ENCODE measurements at places on chromosomes 4 and X.

GRCh38 chr4:6586715-6587325 is 11.8 kb downstream of the MAN2B2 start:
- no peak for DNase-seq

DNA sequence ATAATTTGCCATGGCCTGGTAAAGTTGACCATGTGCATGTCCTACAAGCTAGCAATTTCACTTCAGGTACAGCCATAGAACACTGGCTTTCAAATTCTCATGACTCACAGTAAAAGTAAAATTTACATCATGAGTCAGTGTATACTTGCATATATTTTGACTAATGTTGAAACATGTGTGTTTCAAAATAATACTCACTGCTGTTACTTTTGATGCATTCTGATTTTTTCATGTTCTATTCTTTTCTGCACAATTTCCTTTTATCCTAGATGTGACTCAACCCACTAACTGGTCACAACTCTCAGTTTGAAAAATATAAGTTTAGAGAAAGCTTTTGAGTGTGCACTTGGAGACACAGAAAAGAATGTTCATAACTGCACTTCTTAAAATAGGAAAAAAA is 365.7 kb downstream of the FGF13 start:
- DNase-seq = no peak

- DNase-seq = no peak
Observed at GRCh38 chr4:24795666-24796381, 451 bp downstream of the SOD3 start.

DNA sequence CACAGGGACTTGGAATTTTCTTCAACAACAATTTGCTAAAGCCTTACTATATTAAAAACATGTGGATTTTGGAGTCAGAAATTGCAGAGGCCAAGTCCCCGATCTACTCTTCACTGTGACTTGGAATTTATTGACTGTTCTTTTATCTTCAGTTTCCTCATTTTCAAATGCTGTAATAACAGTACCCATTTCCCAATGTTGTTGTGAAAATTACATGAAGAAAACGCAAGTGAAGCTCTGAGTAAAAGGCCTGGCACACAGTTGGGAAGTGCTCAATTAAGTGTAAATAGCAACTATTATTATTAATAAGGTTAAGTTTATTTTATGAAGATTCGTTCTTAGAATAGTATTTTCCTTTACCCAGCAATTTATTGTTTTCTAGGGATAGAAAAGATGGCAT is 15.7 kb downstream of the STBD1 start:
- no peak for DNase-seq

- no peak for DNase-seq
Observed at GRCh38 chr4:41661442-41662076, 87.0 kb downstream of the PHOX2B start.

DNA sequence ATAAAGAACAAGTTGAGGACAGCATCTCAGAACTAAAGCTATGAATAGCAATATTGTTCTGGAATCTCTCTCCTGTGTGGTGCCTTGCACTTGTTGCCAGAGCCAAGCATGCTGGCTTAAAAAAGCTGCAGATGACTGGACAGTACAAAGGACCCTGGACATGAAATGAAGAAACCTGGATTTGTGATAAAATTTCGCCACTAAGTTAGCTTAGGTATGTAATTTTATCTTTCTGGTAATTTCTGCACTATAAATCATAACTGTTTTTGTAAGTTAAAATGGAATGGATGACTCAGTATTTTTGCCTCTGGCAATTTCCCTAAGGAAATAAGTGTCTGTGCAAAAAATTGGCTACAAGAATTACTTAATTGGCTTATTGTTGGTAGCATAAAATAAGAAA is 317.2 kb downstream of the CAMK2D start:
- no peak for DNase-seq

DNA sequence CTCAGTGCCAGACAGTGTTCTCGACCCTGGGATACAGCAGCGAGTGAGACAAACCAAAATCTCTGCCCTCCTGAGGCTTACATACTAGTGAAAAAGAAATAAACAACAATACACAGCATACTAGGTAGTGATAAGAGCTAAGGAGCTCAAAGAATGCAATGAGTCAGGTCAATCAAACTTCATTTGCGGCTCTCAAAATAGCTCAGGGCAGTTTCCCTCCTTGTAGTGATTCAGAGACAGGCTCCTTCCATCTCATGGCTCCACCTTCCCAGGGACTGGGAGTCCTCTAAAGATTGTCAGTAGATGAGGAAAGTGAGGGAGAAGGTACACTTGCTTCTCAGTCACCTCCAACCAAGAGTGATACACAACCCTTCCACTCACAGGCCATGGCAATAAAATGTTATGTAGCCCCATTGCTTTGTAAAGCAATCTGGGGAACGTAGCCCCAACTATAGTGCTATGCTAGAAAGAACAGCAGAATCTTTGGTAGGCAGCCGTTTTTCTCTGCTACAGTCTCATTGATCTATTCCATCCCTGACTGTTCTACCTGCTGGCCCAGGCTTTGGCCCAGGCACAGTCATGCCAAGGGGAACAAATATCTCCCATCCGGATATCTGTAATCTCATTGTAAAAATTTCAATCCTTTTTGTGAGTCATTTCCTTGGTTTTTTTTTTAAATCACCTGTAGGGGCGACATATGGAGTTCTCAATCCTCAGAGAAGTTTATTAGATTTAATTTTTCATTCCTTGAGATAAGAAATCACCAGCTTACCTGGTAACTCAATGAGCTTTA is 183.1 kb upstream of the S100G start:
- no peak for DNase-seq

- DNase-seq = no peak
Observed at GRCh38 chr4:77045490-77045889, 30.3 kb downstream of the CCNI start.

- no peak for DNase-seq
Observed at GRCh38 chr4:130478406-130478805, 1382.5 kb downstream of the C4orf33 start.

- DNase-seq = no peak
Observed at GRCh38 chrX:85024044-85024443, 20.4 kb downstream of the APOOL start.

- DNase-seq = no peak
Observed at GRCh38 chr4:4658052-4658451, 116.2 kb upstream of the STX18 start.

GRCh38 chrX:140744085-140744484 is 34.5 kb downstream of the LINC00632 start:
- DNase-seq = no peak

GRCh38 chr4:57040510-57040909 is 61.8 kb downstream of the POLR2B start:
- DNase-seq = no peak

DNA sequence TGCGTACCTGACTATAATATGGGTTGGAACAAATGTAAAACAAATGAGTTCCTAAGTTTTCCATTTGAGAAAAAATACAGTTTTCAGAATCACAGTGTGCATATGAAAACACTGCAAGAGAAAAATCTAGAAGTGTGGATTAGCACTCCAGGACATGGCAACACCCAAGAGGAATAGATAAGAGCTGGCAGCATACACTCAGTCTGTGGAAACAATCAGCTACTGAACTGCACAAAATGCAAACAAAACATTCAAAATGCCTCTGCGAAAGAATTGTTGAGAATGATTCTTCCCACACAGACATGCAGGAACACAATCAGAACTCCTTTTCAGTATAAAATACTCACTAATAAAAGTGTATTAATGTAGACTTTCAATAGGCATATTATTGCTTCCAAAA is 39.9 kb downstream of the ATP8A1 start:
- no peak for DNase-seq

DNA sequence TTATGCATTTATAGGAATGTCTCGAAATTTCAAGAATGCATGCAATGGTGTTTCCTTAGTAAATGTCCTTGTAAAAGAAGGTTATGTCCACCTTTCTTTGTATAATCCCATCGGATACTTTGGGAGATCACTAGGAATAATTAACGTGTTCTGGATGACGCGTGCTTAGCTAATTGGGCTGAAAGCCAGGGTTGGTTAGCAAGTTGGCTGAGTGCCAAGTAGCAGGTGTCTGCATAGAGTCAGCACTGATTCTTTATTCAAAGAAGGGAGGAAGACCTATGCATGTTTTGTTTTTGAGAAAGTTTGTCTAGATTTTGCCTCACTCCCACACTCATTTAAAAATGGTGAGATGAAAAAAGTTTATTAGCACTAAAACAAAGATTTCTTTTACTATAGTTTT is 144.6 kb downstream of the SOX3 start:
- no peak for DNase-seq

DNA sequence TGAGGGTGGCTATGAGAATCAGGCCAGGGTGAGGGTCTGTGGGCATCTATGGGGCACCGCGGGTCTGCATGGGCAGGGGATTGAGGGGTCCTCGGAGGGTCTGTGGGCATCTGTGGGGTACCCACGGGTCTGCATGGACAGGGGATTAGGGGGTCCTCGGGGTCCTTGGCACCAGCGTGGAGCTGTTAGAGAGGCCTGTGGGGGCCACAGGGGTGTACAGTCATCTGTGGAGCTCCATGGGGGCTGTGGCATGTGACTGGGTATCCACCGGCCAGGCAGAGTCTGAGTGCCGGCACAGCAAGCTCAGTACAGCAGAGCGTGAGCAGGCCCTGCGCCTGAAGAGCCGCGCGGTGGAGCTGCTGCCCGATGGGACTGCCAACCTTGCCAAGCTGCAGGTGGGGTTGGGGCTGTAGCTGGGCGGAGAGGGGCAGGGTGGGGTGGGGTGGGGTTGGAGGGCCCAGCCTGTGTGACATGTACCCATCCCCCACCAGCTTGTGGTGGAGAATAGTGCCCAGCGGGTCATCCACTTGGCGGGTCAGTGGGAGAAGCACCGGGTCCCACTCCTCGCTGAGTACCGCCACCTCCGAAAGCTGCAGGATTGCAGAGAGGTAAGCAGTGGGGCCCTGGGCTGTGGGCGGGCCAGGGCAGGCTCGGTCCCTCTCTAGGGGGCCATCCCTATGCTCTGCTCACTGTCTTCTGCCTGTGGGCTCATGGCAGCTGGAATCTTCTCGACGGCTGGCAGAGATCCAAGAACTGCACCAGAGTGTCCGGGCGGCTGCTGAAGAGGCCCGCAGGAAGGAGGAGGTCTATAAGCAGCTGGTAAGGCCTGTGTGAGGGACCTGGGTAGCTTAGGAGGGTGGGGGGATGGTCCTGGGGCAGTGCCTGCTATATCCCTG is 12.9 kb downstream of the CCDC22 start:
- no peak for DNase-seq

GRCh38 chrX:37755025-37755424 is 24.8 kb upstream of the CYBB start:
- DNase-seq = no peak

- DNase-seq = no peak
Observed at GRCh38 chr4:6734165-6734786, 18.3 kb downstream of the BLOC1S4 start.

DNA sequence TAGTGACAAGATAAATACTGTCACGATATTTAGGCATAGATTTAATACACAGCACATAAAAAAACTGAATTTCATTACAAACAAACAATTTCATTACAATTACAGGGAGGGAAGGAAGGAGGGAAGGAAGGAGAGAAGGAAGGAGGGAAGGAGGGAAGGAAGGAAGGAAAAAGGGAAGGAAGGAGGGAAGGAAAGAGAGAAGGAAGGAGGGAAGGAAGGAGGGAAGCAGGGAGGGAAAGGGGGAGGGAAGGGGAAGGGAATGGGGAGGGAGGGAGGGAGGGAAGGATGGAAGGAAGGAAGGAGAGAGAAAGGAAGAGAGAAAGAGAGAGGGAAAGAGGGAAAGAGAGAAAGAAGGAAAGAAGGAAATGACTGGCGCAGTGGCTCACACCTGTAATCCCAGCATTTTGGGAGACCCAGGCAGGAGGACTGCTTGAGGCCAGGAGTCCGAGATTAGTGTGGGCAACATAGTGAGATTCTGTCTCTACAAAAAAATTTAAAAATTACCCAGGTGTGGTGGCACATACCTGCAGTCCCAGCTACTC is 64.6 kb downstream of the FBXW7 start:
- no peak for DNase-seq

DNA sequence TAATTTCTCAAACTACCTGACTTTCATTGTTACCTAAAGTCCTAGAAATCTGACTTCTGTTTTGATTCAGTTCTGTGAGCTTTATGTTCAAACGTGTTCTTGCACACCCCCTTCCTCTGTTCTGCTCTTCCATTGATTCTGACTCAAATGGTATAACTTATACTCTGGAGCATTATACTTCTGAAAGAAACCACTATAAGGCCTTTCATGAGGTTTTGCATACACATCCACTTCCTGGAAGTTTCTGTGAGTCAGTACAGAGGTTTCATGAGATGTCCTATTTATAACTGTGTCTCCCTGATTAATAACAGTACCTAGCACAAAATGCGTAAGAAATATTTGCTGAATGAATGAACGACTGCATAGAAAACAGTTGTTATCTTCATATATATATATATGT is 540.2 kb upstream of the CT83 start:
- no peak for DNase-seq

GRCh38 chr4:140448830-140449229 is 21.4 kb upstream of the CLGN start:
- DNase-seq = no peak

GRCh38 chr4:111572470-111572869 is 572.8 kb upstream of the FAM241A start:
- no peak for DNase-seq

- no peak for DNase-seq
Observed at GRCh38 chr4:183132081-183132480, 33.0 kb downstream of the WWC2 start.

- no peak for DNase-seq
Observed at GRCh38 chrX:31893525-31893924, 821.7 kb upstream of the FTHL17 start.

GRCh38 chr4:23878912-23879732 is 10.7 kb downstream of the PPARGC1A start:
- no peak for DNase-seq

DNA sequence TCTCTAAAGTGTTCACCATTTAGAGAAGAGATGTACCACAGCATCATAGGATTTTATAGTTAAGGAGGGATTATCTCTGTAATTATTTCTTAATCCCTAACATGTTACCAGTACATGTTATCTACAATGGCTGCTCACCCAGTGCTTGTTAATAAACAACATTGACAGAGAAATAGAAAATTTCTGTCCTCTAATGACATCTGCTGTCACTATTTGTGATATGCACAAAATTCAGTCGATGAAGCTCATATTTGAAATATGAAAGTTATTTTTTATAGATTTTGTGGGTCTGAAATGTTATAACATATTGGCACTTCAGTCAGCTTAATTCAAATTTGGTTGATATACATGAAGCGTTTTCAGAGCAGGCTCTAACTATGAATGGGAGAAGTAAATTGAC is 48.8 kb upstream of the GRXCR1 start:
- DNase-seq = no peak

GRCh38 chrX:45681891-45682290 is 481.2 kb upstream of the DIPK2B start:
- no peak for DNase-seq

GRCh38 chr4:186304866-186305505 is 39.0 kb downstream of the F11 start:
- no peak for DNase-seq

- no peak for DNase-seq
Observed at GRCh38 chr4:161336016-161336530, 827.7 kb downstream of the FSTL5 start.

GRCh38 chr4:7906171-7906701 is 33.4 kb downstream of the AFAP1 start:
- DNase-seq = no peak

GRCh38 chr4:4766564-4766963 is 92.9 kb upstream of the MSX1 start:
- no peak for DNase-seq

- DNase-seq = no peak
Observed at GRCh38 chrX:72641611-72642010, 69.0 kb upstream of the HDAC8 start.

Measured in amygdala (tissue), 56 donors.